CD4-positive, alpha-beta memory T cell (primary cell): ENCODE measurements at places on chromosomes 7 and 10.
A peak's percentile ranks its signal among the peaks of the same experiment; 100 is the strongest.

GRCh38 chr7:64654796-64655548 is 11.0 kb upstream of the ZNF107 start:
- no peak for DNase-seq

DNA sequence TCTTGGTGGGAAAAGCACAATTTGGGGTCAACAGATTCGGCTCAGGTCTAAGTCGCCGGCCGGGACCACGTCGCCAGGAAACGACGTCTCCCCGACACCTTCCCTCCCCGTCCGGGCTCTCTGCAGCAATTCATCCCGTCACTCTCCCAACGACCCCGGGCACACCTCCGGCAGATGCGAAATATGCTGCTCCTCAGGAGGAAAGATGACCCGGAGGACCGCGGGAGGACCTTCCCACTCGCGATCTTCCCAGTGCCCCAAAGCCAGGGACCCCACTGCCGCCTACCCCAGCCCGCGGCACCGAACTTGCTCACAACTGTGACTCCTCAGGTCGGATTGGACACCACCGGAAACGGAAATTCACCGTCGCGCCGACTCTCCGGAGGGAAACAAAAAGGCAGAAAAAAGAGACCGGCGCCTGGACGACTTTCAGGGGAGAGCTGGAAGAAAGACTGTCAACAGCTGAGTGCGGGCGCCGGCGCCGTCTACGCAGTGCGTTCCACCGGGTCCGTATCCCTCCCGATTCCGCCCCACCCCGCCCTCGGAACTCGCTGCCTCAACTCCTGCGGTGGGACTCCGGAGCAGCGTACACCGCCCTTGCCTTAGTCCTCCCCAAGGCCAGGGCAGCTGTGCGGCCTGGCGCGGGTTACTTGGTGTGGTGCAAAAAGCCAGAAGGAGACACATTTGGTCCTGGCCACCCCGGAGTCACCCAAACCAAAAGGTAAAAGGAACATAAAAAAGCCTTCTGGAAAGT is 13.8 kb upstream of the SEC24C start:
- DNase-seq: peak; percentile 92

GRCh38 chr10:101139421-101139911 is 8.4 kb downstream of the TLX1 start:
- no peak for DNase-seq

GRCh38 chr10:33215154-33215553 is 119.3 kb downstream of the NRP1 start:
- no peak for DNase-seq

GRCh38 chr10:132434405-132435005 is 37.5 kb downstream of the PWWP2B start:
- peak; percentile 34 for DNase-seq

DNA sequence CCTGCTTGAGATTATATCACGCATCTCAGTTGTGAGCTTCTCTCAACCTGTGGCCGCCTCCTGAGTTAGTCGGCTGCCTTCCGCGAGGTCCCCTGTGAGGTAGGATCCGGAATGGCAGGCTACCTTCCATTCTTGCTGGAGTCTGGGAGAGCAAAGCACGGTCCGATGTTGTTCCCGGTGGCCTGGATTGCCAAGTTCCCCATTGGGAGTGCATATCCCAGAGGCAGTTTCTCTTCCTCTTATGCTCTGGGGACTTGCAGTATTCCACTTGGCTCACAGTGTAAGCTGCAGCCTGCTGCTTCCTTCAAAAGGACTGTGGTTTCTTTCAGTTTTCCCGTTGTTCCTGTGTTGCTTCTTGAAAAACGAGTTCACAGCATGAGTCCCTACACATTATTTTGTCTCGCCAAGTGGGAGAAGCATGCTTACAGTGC is 225.4 kb upstream of the ZWINT start:
- DNase-seq: no peak

- DNase-seq: no peak
Measured at GRCh38 chr10:27531336-27531847, 27.3 kb downstream of the RAB18 start.

GRCh38 chr7:100475549-100475948 is 3.5 kb downstream of the TSC22D4 start:
- no peak for DNase-seq

GRCh38 chr10:84755311-84755710 is 426.9 kb downstream of the CCSER2 start:
- no peak for DNase-seq

DNA sequence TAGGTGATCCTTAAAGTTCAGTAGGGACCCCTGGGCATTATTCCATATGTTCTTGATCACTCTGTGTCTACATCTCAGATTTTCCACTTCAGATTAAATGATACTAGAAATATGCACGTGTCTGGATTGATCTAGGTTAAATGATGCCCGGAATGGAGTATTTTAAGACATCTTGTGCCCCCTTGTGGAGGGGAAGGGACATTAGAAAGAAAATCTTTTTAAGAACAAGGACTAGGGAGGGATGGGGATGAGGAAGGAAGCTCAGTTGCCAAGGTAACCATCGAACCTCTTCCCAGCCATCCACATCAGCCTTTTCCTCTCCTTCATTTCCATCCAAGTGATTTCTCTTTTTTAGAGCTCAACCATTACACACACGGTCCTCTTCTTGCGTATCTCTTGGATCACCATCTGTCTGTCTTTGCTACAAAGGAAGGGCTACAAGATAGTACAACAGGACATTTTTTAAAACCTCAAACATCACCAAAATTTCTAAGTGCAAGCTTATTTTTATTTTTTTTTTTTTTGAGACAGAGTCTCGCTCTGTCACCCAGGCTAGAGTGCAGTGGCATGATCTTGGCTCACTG is 40.5 kb downstream of the PRSS2 start:
- DNase-seq: peak; percentile 82

DNA sequence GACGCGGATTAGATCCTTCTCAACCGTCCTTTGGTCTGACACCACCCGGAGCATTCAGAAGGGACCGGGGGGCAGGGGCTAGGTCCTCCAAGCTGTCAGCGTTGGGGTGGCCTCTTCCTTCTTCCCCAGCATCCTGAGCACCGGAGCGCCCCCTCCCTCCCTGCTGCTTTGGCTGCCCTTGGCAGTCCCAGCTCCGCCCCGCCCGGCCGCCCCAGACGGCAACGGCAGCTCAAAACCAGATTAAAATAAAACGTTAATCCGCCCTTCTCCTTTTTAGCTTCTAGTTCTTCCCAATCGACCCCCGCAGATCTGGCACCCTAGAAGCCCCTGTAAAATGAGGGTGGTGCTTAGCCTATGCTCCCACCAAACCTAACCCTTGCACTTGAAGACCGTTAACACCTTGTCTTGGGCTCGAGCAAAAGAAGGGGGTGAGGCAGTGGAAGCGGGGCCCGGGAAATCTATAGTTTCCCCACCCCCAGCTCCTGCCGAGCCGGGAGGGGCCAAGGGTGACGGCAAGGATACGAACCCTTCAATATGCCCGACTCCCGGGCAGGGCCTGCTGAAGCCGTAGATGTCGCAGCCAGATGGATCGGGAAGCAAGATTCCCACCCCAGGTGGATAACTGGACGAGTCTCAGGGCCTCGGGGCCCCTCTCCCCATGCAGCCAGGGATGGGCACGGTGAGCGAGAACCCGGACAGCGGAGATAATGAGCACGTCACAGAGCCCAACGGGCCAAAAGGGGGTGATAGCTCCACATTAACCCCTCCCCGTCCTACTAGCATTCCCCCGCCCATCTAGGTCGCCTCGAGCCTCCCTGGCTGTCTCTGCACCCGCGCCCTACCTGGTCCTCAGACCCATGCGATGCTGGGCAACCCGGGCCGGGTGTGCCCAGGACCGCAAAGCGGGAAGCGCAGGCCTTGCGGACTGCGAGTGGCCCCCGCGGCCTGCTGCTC is 169.7 kb downstream of the NRF1 start:
- no peak for DNase-seq

GRCh38 chr7:129401967-129402860 is 32.0 kb upstream of the STRIP2 start:
- no peak for DNase-seq

DNA sequence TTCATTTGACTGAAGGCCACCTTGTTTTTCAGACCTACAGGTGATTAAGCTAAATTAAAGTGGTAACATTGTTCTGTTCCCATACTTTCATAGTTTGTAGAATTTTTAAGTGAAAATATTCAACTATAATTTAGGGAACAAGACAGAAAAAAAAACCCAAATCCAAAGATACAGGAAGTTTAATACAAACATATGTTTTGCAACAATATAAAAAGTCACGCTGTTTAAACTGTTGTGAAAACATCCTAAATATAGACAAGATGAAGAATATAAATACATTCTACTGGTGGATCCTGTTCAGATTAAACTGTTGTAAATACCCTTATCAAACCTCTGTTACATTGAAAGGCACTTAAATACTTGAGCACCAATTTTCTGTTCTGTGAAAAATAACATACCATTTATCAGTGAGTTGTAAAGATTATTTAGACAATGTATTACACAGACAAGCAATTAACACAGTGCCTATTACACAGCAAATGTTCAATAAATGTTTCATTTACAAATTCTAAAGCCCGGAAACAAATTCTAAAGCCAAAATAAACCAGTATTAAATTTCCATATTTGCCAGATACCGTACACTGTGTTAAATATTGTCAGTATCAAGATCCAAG is 14.2 kb downstream of the ASZ1 start:
- no peak for DNase-seq

GRCh38 chr10:504121-504611 is 185.3 kb downstream of the DIP2C start:
- no peak for DNase-seq

- no peak for DNase-seq
Measured at GRCh38 chr10:28769091-28769604, 91.8 kb downstream of the BAMBI start.

GRCh38 chr7:22271311-22271710 is 85.6 kb downstream of the RAPGEF5 start:
- DNase-seq: no peak

- no peak for DNase-seq
Measured at GRCh38 chr10:93512565-93512964, 16.2 kb downstream of the CEP55 start.
